RWPE2 (cell line): ENCODE measurements at places on chromosomes 16 and 17.
A peak's percentile ranks its signal among the peaks of the same experiment; 100 is the strongest.

DNA sequence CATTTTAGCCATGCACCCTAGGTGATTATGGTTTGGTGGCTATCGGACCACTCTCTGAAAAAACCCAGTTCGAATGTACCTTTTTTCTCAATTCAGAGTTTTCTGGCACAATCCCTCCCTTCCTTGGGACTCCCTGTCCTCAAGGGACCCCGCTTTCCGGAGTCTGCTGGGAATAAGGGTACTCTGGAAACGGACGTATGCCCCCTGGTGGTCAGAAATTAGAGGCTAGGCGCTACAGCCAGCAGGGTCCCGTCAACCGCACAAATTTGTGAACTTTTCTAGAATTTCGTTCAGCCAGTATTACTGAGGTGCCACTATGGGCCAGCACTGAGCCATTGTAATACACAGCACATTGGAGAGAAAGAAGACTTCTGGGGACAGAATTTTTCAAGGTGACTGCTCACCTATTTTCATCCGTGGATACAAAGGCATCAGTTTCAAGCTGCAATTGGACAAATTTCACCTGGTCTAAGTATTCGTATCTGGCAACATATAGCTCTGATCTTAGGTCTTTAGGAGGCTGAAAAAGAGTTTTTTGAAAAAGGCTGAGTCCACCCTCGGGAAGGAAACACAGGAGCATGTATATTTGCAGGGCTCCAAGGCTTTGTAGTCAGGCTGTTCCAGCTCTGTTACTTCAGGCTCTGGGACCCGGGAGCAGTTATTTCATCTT, 27.1 kb upstream of the CRYBA1 start:
- H3K27me3 ChIP-seq = no peaks in the 10 kb centered on the region
- no peaks in the 10 kb centered on the region for H3K36me3 ChIP-seq
- DNase-seq = peak; percentile 76

- H3K27me3 ChIP-seq = no peaks in the 10 kb centered on the region
- H3K36me3 ChIP-seq = no peaks in the 10 kb centered on the region
- DNase-seq = no peak
- no peak overlapping the region for H3K4me3 ChIP-seq
- no peak overlapping the region for H3K27ac ChIP-seq
These were observed 132.1 kb downstream of the CLEC16A start for GRCh38 chr16:11076259-11077018.

GRCh38 chr16:81564421-81564911, 119.9 kb downstream of the CMIP start:
- no peak for DNase-seq
- H3K27ac ChIP-seq = no peak overlapping the region

- H3K36me3 ChIP-seq = no peaks in the 10 kb centered on the region
- H3K27ac ChIP-seq = no peak overlapping the region
- no peak for DNase-seq
- no peaks in the 10 kb centered on the region for H3K27me3 ChIP-seq
- peaks cover 4% of the 10 kb centered on the region for H3K4me1 ChIP-seq
These were observed 7.4 kb upstream of the EPX start for GRCh38 chr17:58184986-58185761.
